ENCODE measurements at places on chromosomes 3 and 15.

DNA sequence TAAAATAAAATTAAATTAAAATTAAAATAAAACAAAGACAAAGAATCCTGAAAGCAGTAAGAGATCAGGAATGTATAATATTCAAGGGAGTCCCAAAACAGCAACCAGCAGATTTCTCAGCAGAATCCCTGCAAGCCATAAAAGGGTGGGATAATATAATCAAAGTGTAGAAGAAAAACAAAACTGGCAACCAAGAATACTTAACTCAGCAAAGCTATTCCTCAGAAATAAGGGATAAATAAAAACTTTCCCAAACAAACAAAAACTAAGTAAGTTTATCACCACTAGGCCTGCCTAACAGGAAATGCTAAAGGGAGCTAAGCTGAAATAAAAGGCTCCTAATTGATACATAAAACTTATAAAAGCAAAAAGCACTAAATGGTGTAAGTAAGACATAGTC lies 29.8 kb downstream of the THBS1 start:
- DNase-seq: no peak

- no peak for DNase-seq
Measured at GRCh38 chr3:190585805-190586630, 72.1 kb downstream of the IL1RAP start.

GRCh38 chr3:147713234-147714133 lies 304.3 kb downstream of the ZIC1 start:
- DNase-seq: no peak

DNA sequence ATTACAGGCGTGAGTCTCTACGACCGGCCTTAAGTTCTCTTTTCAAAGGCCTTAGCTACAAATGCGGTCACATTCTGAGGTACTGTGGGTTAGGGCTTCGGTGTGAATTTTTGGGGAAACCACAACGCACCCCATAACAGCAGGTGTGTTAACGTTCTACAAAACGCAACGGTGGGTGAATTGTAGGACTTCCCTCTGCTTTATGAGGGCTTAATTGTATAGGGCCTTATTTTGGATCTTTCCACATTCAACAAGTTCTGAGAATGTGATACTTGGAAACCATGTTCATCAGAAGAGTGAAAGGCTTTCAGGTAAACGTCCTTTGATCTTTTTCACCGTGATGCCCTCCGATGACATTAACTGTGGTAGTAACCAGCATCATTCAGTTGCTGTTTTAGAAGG lies 998.6 kb upstream of the CFAP20DC start:
- no peak for DNase-seq

DNA sequence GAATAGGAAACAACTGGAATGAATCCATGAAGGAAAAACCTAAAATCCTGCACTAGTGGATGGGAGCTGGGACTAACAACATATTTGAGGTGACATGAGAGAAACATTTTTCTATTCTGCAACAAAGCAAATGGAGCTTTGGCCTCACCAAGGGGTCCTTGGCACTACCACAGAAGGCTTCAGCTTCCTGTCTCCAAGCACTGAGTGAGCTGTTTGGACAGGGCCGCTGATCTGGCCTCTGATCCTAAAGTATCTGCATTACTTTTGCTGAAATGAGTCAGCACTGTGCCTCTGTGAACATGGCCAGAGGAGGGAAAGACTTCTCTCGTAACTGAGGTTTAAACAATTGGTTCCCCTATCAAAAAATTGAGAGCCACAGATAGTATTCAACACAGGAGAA lies 9.0 kb downstream of the ARPP21 start:
- no peak for DNase-seq

DNA sequence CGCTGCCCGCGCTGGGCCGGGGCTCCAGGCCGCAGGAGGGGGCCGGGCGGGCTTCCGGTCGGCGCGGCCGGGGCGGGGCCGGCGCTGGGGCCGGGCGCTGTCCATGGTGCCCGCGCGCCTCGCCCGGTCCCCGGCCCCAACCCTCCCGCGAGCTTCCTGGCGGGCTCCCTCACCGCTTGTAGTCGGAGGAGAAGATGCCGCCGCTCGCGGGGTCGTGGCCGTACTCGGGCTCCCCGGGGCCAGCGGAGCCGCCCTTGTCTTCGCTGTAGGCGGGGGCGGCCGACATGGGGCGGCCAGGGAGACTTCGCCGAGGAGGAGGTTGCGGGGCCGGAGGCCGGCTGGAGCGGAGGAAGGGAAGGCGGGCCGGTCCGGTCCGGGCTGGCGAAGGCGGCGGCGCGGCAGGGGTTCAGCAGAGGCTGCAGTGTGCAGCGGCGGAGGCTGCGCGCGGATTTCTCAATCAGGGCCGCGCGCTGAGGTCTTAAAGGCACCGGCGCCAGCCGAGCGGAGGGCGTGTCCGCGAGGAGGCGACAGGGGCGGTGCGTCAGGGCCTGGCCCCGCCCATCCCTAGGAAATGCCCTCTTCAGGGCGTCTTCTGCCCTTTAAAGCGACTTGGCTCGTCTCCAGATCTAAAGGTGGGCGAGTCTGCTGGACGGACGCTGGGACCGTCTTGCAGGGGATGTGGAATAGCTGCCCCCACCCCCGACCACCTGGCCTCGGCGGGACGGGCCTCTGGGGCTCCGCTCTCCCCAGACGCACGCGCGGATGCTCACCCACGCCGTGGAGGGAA lies at the start of gene AP3B2:
AP3B2 (minus strand) TSS at position 455 of the 787 bp plus-strand sequence; CDS start at position 286, 169 bp downstream.
- DNase-seq: peak; percentile 87

GRCh38 chr15:58677426-58677825 lies 72.1 kb downstream of the ADAM10 start:
- DNase-seq: peak; percentile 43

DNA sequence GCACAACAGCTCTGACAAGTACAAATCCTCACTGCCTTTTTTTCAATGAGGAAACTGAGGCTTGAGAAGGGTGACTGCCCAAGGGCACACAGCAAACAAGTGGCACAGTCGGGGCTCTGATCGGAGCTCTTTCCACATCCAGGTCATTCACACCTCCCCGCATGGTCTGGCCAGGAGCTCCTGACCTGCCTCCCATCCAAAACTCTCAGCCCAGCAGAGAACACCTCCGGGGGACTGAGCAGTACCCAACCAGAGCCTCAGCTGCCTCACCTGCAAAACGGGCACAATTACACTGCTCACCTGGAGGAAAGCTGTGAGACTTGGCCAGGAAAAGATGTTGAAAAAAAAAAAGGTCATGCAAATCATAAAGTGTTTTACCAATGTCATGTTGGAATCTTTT lies 36.5 kb downstream of the WNT7A start:
- DNase-seq: no peak

GRCh38 chr15:32763295-32763694 lies 45.5 kb downstream of the GREM1 start:
- DNase-seq: no peak

DNA sequence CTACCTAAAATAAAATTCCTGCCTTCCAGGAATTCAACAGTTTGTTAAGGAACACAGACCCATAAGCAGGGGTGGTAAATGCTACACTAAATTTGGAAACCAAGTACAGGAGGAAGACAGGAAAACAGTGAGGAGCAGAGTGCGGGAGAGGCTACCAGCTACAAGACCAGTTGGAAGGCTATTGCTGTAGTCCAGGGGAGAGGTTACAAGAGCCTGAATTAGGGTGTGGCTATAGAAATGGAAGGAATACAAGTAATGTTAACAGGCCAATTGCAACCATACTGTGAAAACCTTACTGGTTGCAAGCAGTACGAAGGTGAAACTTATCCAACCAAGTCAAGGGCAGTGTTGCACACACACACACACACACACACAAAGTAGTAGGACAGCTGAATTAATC lies 880 bp upstream of the ARMC8 start:
- DNase-seq: no peak

DNA sequence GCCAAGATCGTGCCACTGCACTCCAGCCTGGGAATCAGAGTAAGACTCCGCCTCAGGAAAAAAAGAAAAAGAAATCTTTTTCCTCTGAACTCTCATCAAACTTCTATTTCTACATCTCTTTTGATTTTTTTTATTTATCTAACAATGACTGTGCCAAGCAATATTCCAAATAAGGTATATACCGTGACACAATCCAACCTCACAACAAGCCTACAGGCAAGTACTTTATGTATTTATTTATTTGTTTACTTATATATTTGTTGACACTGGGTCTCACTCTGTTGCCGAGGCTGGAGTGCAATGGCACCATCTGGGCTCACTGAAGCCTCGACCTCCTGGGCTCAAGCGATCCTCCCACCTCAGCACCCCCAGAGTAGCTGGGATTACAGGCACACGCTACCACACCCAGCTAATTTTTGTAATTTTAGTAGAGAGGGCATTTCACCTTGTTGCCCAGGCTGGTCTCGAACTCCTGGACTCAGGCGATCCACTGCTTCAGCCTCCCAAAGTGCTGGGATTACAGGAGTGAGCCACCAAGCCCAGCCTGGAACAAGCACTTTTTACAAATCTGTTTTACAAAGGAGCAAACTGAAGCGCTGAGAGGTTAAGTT lies 94.9 kb upstream of the CHD2 start:
- DNase-seq: no peak

GRCh38 chr15:51349156-51349844 lies 7.8 kb downstream of the GLDN start:
- DNase-seq: peak; percentile 64

DNA sequence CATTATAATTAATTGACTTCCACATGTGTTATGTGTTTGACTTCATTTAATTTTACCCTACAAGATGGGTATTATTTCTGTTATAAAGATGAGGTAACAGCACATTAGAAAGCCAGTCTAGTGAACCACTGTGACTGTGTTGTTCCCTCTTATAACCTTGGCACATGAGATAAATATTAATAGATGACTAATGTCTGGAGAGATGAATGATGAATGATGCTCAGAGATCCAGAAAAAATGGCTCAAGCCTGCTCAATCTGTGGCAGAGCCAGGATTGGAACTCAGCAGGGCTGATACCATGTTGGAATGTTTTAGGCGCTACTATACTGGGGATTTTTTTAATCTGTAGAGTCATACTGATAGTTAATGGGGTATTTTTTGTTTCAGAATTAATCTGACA lies 118.8 kb upstream of the PTX3 start:
- no peak for DNase-seq

DNA sequence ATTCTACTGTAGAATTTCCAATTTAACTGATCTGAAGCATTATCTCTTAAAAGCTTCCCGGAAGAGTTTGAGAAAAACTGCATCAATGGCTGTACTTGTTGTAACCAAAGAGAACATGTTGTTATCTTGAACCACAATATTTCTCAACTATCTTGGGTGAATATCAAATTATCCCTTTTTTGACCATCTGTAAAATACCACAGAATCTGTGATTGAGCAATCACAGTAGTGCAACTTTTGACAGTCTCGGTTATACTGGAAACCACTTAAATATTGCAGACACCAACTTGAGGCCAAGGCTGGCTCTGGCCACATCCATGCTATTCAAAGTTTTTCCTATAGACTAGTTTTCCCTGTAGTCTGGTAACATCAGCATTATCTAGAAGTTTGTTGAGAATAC lies 842.8 kb upstream of the EPHA6 start:
- DNase-seq: no peak

- peak; percentile 66 for DNase-seq
Measured at GRCh38 chr3:11434017-11434526, 161.9 kb downstream of the ATG7 start.

- no peak for DNase-seq
Measured at GRCh38 chr15:39434751-39435238, 146.1 kb upstream of the THBS1 start.

DNA sequence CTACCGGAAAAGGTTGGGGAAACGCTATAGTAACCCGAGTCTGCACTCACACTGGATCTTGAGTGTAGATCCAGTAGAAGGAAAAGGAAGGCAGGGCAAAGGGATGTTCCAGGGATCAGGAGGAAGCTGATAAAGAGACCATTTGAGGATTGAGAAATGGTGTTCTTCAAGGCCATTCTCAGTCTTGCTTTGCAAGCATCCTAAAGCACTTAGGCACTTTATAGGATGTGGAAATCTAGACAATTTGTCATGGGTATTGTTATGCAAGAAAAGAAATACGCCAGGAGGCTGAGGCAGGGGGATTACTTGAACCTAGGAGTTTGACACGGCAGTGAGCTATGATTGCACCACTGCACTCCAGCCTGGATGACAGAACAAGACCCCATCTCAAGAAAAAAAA lies 13.2 kb upstream of the SCAMP5 start:
- DNase-seq: no peak

GRCh38 chr15:38389924-38390542 lies 63.9 kb upstream of the FAM98B start:
- DNase-seq: peak; percentile 63

GRCh38 chr3:190229632-190230424 lies 92.4 kb downstream of the CLDN1 start:
- no peak for DNase-seq

- no peak for DNase-seq
Measured at GRCh38 chr3:12286927-12287726, 1.7 kb upstream of the PPARG start.

- no peak for DNase-seq
Measured at GRCh38 chr3:69594286-69594685, 145.0 kb upstream of the MITF start.

DNA sequence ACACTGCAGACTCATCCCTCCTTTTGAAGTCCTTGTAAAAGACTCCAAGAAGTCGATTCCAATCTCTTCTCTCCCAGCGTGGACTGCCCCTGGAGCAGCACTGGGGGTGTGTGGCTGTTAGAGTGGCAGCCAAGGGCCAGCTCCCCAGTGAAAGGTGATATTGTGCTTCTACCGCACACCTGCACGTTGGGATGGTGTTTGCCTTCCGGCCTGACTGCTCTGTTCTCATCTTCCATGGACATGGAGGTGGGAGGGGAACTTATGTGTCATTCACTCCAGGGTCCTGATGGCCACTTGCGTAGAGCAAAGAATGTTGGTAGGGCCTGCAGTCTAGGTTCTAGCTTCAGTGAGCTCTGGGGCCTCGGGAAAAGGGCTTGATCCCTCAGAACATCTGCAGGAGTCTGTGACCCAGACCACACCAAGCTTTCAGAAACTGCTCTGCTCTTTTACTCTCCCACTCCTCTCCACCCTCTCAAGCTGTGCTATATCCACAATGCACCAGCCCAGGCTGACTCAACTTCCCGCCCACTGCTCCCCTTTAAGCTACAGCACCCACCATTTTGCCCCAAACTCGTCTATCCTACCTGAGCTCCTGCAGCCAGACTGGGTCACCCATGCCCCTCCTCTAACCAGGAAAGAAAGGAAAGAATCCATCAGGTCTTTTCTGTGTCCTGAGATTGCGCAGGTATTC lies 31.3 kb downstream of the LIPC start:
- DNase-seq: no peak

GRCh38 chr3:72405943-72406566 lies 442.2 kb downstream of the SHQ1 start:
- peak; percentile 51 for DNase-seq

GRCh38 chr3:108234387-108234957 lies 12.2 kb upstream of the IFT57 start:
- no peak for DNase-seq

GRCh38 chr3:108862865-108863798 lies 40.5 kb downstream of the TRAT1 start:
- DNase-seq: no peak

DNA sequence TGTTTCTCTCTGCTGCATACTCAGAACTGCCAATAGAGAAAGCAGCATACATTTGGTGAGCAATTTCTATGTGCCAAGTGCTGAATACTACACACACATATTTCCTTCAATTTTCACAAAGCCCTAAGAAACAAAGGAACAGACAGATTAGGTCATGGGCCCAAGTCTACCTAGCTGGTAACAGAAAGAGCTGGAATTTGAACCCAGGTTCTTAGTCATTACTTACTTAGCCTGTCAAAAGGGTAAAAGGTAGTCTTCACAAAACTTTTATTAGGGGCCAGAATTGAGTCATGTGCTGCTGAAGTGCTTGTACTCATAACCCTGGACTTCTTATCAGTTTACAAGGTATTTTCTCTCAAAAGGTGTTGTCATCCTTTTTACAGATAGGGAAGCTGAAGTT lies 10.4 kb upstream of the ABHD17C start:
- no peak for DNase-seq

GRCh38 chr3:179046497-179047353 lies 24.9 kb downstream of the ZMAT3 start:
- no peak for DNase-seq

All from Ammon's horn (tissue), 1 donor.